Urothelium cell line (cell line): ENCODE measurements at places on chromosomes 7 and 10.

- peak; percentile 53 for DNase-seq
Measured at GRCh38 chr7:55078465-55079372, 59.9 kb downstream of the EGFR start.

- DNase-seq, result no peak
Measured at GRCh38 chr10:9508606-9509005, 1454.1 kb downstream of the GATA3 start.

- peak; percentile 65 for DNase-seq
Measured at GRCh38 chr7:16268821-16269768, 152.2 kb downstream of the CRPPA start.

- no peak for DNase-seq
Measured at GRCh38 chr10:130744631-130745030, 566.9 kb downstream of the TCERG1L start.

DNA sequence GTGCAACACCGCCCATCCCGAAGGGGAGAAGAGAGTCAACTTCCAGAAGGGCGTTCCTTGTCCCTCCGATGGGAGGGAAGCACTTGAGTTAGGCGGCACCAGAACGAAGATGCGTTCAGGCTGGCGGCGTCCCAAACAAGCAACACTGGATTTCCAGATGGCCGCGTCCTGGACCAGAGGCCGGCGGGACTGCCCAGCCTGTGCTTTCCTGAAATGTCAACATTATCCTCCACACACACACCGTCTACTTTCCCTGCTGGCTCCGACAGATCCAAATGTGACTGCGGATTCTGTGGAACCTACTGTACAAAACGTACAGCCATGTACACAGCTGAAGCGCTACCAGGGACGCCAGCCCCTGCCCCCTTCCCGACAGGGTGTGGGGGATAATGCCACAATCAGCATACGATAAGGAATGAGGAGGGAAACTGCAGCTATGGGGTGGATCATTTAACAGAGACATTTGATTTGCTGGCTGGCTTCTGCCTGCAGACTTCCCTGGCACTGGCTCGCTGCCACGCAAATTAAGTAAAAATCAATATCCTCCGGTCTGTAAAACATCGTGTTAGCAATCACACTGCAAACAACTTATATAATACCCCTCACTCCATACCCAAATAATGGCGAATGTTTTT, 82.1 kb downstream of the ZRANB1 start:
- no peak for DNase-seq

- DNase-seq, result no peak
Measured at GRCh38 chr7:252981-253380, 37.0 kb upstream of the FOXL3 start.

DNA sequence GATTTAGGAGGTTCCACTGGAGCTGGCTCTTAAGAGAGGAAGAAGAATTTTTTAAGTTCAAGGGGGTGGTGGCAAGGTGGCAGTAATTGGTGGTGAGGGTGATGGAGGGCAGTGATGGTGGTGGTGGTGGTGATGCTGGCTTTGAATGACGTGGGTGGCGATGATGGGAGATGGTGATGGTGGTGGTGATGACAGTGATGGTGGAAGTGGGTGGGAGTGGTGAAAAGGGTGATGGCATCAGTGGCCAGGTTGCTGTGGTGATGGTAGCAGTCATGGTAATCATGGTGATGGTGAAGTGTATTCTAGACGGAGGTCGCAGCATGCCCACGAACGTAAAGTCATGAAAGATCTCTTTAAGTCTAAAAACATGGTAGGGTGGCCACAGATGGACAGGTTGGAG, 197.3 kb downstream of the PTEN start:
- no peak for DNase-seq

- DNase-seq, result no peak
Measured at GRCh38 chr7:157268540-157268939, 68.3 kb upstream of the DNAJB6 start.

DNA sequence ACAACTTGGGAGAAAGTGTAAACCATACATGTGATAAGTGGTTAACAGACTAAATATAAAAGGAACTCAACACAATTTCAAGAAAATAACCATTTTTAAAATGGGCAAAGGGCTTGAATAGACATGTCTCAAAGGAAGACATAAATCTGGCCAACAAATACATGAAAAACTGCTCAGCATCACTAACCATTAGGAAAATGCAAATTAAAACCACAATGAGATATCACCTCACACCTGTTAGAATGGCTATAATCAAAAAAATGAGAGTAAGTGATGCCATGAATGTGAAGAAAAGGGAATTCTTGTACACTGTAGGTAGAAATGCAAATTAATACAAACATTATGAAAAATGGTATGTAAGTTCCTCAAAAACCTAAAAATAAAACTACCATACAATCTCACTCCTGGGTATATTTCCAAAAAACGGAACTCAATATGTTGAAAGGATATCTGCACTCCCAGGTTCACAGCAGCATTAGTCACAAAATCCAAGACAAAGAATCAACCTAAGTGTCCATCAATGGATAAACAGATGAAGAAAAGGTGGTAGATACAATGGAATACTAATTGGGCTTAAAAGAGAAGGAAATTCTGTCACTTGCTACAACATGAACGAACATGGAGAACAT, 5.6 kb downstream of the SNX13 start:
- DNase-seq, result no peak

DNA sequence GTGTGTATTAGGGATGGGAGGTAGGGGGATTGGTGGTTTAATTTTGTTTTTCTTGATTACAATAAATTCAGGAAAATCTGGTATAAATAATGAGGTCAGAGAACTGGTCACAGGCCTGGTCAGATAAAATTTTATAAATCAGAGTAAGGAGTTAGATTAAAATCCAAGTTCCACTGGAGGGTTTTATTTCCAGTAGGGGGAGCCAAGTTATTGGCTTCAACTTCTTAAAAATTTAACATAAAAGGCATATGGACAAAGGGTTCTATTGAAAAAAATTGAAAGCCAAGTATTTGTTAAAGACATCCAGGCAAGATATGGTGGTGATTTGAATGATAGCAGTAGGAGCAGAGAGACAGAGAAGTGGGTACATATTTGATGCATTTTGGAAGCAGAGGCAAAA, 763.3 kb downstream of the SORCS1 start:
- DNase-seq, result no peak

- DNase-seq, result peak; percentile 20
Measured at GRCh38 chr10:8596929-8597472, 542.5 kb downstream of the GATA3 start.

GRCh38 chr10:60664859-60665258, 113.4 kb upstream of the CDK1 start:
- DNase-seq, result no peak

DNA sequence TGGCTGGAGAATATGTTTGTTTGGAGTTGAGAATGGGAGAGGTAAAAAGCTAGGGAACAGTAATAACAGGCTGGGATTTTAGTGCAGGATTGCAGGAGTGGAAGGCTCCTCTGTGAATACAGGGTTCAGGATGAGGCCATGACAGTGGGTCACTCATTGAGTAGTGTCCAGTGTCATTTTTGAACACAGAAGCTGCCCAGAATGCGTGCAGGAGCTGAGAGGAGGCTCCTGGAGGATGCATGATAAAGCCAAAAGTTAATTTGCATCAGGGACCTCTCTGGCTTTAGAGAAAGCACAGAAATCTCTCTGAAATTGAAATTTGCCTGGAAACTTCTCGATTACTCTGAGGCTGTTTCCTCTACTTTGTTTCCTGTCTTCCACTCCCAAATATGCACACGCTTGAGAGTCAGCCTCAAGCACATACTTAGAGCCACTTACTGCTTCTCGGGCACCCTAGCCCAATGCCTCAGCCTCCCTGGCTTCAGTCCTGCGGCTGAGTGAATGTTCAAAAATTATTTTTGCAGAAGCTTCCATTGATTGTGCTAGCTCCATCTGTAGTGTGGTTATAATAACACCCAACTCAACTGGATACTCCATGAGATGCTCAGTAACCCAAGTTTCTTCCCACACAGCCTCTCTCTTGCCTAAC, 1.8 kb upstream of the GALNT17 start:
- DNase-seq, result no peak

DNA sequence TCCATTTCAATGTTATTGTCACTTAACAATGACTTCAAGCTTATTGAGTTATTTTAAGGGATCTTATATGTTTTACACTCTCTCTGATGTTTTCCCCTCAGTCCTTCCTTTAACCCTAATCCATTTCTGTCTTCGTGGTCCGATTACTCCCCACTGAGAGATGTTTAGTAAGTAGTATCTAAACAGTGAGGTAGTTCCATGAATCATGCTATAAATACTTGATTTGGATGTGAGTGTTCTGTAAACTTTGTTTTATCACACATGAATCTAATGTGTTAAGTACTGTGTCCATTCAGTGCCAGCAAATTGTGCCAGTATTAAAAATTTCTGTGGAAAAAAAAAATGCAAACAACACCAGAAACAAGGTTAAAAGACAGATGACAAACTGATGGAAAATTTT, 18.6 kb downstream of the RPP30 start:
- no peak for DNase-seq

GRCh38 chr7:64574540-64575099, 11.7 kb upstream of the ZNF680 start:
- no peak for DNase-seq

GRCh38 chr10:110403593-110403992, 94.1 kb upstream of the DUSP5 start:
- no peak for DNase-seq

GRCh38 chr7:79434098-79434497, 19.4 kb downstream of the MAGI2 start:
- peak; percentile 18 for DNase-seq

- no peak for DNase-seq
Measured at GRCh38 chr7:40795607-40796006, 660.8 kb downstream of the SUGCT start.

DNA sequence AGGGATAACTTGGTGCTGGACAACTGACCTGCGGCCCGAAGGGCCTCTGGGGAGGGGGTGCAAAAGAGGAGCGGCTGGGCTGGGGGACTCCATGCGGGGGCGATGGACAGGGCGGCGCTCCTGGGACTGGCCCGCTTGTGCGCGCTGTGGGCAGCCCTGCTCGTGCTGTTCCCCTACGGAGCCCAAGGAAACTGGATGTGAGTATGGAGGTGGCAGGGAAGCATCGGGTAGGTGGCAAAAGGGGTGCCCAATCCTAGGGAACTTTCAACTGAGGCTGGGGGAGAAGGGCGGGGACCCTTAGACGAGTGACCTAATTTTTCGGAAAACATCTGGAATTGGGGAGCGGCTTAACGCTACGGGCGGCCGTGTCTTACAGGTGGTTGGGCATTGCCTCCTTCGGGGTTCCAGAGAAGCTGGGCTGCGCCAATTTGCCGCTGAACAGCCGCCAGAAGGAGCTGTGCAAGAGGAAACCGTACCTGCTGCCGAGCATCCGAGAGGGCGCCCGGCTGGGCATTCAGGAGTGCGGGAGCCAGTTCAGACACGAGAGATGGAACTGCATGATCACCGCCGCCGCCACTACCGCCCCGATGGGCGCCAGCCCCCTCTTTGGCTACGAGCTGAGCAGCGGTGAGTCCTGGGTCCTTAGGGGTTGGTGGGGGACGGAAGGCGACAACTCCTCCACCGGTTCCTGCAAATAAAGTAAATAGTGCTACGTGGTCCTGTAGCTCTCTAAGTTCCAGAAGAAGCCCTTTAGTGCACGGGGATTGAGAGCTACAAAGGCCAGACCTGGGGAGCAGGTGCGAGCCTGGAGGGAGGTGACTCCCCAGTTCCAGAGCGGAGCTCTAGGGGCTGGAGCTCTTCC, 622 bp downstream of the WNT16 start:
- no peak for DNase-seq

- DNase-seq, result no peak
Measured at GRCh38 chr10:69416695-69417094, at the start of gene TACR2. Gene TACR2 (minus strand): TSS chr10:69416918. CDS start chr10:69416323, 595 bp downstream.

DNA sequence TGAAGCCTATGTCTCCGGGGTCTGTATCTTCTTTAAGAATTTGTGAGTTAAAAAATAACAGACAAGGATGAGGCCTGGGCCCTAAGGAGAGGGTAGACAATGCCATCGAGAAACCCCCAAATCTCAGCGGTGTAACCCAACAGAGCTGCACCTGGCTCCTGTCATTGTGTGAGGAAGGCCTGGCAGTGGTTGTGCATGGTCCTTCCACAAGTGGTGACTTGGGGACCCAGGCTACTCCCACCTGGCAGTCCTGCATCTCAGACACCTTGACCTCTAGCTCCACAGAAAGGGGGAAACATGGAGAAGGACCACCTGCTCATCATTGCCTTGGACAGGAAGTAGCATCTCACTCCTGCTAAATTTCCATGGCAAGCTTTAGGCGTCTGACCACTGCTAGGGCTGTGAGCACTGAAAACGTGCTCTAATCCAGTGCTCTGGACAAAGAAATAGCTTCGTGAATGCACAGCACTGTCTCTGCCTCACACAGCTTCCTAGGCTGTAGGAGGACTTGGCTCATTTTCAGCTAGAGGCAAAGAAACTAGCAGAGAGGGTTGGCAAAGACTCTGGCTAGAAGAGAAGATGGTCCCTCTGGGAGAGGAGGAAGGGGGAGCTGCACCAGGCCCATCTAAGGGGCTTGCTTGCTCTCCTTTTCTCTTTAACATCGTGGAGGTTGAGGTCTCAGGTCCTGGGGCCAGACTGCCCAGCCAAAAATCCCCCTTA, 273.9 kb upstream of the ZMIZ1 start:
- DNase-seq, result no peak

DNA sequence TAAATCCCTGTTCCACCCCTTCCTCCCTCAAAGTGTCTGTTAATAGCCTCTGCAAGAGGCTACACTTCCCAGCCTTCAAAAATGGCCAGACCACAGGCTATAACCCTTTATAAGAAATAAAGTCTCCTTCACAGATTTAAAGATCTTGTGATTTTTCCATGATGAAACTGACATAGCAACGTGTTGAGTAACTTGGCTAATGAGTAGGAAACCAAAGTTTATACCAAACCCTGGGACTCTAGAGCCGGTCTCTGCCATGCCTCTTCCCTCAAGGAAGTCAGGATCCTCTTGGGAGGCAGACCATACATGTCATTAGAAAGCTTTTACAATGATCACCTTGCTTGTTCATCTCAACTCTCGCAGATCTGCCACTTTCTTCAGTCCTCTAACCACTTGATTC, 44.4 kb downstream of the GRM8 start:
- DNase-seq, result no peak

DNA sequence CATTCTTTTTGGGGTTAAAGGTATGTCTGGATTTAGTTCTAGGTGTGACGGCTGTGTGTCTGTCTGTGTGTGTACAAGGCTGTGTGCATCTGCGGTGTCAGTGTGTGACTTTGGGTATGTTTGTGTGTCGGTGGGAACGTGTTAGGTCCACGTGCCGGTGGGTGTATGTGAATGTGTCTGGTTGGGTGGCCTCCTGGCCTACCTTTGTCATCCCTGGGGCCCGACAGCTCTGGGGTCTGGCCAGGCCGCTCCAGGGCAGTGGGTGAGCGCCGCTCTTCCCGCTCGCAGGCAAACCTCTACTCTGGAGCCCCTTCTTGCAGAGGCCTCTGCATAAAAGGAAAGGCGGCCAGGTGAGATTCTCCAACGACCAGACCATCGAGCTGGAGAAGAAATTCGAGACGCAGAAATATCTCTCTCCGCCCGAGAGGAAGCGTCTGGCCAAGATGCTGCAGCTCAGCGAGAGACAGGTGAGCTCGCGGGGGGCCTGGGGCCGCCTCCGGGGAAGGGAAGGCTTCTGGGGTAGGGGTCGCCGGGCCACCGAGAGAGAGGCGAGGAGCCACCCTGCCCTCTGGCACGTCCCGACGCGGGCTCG, 2.4 kb downstream of the HHEX start:
- DNase-seq, result no peak
